ENCODE measurements at places on chromosomes 6 and 20.

- DNase-seq = no peak
Measured at GRCh38 chr20:991850-992249, 10.3 kb downstream of the RSPO4 start.

DNA sequence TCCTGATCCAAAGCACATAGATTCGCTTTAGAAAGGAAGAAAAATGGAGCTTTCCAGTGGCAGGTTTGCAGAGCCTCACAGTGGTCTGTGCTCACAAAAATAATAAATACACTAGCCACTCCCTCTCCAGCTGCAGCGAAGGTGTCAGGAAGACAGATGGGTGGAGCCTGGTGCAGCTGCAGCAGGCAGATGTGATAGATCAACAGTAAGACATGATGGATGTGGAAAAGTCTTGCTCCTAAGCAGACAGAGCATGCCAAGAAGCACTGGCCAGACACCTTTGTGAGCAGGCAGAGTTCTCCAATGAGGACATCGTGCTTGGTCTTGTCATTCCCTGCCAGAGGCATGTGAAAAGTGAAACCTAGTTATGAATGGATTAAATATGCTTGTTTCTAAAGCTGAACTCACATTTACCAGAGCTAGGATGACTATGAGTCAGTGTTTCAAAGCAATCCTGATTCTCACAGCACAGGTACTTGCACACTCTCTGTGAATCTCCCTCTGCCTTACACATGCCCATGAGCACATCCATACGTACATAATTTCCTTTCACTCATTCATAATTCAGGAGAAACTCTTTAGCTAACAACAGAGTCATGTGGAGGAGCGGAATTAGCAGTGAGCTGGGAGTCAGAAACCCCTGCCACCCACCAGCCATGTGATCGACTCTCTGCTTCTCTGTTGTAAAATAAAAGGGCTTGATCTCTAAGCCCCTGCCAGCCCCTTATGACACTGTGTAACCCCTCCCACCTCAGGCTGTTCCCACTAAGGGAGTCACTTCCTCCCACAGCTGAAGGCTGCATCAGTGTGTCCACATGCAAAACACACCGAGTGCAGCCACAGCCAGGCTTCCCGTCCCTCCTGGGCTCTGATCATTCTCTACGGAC, 111.2 kb downstream of the SCML4 start:
- DNase-seq = no peak

DNA sequence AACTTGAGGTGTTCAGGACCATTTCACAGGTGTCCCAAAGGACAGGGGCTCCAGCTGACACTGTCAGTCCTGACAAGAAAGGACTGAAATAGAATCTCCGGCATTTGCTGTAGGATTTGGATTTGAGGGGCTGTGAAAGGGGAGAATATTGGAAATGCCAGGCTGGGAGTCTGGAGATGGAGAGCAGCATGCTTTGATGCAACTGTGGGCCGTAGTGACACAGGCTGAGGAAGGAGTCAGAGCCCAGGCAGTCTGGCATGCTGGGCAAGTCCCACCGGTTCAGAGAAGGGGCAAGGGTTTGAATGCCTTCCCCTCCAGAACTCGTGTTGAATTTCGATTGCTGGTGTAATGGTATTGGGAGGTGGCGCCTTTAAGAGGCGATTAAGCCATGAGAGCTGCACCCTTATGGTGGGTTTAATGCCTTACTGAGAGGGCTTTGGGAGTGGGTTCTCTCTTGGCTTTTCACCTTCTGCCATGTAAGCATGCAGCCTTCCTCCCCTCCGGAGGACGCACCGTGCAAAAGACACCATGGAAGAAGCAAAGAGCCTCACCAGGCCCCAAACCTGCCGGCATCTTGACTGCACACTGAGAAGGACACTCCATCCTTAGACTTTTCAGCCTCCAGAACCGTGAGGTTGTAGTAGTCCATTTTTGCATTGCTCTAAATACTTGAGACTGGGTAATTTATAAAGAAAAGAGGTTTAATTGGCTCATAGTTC, 9.4 kb upstream of the PYGB start:
- no peak for DNase-seq

GRCh38 chr20:2293971-2294370, 1.8 kb upstream of the TGM3 start:
- DNase-seq = no peak

DNA sequence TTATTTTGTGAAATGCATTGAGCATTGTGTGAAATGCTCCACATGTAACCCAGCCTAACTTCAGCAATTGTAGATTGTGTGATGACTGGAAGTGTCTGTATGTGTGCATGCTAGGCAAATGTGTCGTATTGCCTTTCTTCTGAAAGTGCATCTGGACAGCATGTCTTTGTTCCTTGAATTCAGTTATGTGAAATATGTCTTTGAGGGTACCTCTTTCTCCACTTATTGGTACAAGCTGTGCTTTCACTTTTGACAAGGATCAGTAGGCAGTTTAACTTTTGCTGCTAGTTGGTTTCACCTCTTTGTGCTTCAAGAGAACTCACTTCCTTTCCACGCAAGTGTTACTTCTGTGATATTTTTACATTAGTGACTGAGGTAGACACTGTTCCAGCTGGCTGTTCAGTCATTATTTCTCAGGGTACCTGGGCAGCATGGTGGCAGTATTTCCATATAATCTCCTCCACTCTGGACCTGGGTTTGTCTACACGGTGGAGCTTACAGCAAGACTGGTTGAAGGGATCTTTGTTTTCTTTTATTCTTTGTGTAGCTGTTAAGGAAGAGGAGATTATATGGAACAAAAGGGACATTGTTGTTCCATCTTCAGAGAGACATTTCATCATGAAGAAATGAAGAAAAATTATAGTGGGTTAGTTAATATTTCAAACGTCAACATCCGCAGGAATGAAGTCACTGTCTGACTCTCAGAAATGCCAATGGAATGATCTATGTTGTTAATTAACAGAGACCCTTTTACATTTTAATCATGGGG, 175.4 kb downstream of the UTRN start:
- DNase-seq = no peak

DNA sequence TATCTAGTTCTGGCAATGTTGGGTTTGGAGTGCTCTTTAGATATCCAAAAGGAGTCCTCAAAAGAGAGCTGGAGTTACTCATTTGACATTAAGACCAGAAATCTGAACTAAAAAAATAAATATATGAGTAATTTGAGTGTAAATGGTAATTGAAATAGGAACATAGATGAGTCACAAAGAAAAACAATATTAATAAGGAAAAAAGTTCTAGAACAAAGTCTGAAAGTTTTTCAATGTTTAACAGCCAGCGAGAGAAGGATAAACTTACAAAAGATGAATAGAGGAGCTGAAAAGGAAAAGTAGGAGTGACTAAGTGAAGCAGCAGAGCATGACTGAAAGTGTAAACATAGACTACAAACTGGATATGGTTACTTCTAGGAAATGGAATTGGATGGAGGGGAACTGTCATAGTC, 46.8 kb downstream of the EPM2A start:
- no peak for DNase-seq

GRCh38 chr20:50721881-50722281, 9.5 kb upstream of the PARD6B start:
- DNase-seq = no peak

DNA sequence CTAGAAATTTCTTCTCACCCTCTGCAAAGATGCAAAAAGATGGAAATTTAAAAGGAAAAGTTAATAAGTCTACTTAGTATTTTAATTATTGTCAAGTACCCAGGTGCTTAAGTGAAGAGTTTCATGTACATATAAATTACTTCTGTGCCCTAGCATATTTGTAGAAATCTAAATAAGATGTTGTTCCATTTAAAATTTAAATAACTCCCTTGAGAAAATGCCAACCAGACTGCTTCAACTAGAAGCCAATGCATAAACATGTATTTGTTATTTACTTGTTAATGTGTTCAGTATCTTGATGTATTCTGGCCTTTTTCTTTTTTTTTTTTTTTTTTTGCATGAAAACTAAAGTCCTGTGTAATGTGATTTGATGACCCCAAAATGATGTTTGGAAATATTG, 6.3 kb upstream of the TMEM244 start:
- no peak for DNase-seq

- no peak for DNase-seq
Measured at GRCh38 chr20:15122613-15123012, 785.2 kb upstream of the FLRT3 start.

DNA sequence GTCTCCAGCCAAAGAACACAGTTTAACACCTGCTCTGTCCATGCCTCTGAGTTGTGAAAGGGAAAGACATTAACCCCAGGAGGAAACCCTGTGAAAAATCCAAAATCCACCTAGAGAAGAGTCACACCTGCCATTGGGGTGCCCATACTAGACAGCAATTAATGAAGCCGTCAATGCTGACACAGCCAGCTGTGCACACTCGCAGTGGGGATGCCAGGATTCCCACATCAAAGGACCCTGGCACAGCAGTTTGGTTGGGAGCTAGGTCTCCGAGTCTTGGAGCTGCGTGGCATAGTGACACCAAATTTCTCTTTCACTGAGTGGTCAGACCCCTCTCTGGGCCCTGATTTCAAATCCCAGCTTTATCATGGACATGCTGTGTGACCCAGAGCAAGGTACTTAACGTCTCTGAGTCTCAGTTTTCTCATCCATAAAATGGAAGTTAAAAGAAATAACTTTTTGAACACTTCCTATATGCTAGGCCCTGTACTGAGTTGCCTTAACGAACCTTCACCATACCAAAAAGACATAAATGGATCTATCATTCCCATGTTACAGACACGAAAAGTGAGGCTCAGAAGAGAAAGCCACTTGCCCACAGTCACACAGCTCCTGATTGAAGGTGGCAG, 30.8 kb downstream of the BPIFB1 start:
- no peak for DNase-seq

GRCh38 chr20:17875106-17875980, 93.3 kb downstream of the SNX5 start:
- no peak for DNase-seq

DNA sequence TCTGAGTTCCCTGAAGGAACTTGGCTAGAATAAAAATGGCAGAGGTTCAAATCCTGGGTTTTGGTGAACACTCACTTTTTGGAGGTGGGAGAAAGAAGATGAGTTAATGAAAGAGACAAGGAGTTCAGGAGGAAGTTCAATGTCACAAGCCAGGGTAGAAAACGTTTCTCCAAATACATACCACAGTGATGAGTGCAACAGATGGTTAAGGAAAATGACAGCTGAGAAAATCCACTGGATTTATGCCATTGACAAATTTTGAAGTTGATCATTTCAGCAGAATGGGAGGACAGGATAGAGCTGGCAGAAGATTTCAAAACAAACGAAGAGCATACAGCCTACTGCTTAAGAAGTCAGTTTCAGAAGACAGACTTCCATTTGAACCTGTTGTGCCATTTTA, 122.7 kb downstream of the GFRAL start:
- no peak for DNase-seq
